Urothelium cell line (cell line): ENCODE measurements at places on chromosomes 13 and 19.

- no peak for DNase-seq
These were observed 19.6 kb upstream of the PNMA8B start for GRCh38 chr19:46515290-46515609.

- no peak for DNase-seq
These were observed 45.5 kb downstream of the HSPH1 start for GRCh38 chr13:31116224-31116623.

- peak; percentile 93 for DNase-seq
These were observed at the start of gene MEX3D for GRCh38 chr19:1568320-1569019. TSS of gene MEX3D (minus strand) at chr19:1568325. CDS start at chr19:1568058, 267 bp downstream.

- no peak for DNase-seq
These were observed 14.4 kb downstream of the LILRA5 start for GRCh38 chr19:54298357-54299125.

DNA sequence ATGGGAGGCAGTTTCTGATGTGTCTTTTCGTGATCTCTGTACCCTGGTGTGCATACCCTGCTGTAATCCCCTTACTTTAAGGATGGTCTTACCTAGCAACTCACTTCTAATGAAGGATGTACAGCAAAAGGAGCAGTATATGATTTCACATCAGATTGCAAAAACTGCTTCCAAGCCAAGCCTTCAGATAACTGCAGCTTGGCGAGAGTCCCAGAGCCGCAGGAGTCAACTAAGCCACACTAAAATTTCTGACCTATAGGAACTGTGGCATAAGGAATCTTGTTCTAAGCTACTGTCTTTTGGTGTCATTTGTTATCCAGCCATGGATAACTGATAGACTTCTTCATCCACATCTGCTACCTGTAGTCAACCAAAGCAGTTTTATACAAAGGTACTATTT, 496.7 kb downstream of the GPC6 start:
- no peak for DNase-seq

GRCh38 chr13:26017932-26018665, 33.7 kb downstream of the SHISA2 start:
- DNase-seq, result no peak

DNA sequence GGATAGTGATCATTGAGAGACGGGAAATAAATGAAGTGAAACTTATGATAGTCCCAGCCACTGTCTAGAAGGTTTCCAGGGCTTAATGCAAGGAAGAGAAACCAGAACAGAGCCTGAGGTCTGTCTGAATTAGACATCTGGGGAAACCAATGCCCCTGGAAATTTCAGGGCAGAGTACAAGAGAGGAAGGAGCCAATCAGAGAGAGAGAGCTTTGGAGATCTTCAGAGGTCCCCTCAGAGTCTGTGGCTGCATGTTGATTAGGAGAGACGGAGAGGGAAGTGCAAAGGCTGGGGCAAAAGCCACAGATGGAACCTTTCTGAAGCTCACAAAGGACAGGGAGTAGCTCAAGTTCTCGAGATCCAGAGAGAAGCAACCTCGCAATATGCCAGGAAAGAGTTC, 378.0 kb downstream of the DNAJC15 start:
- no peak for DNase-seq

DNA sequence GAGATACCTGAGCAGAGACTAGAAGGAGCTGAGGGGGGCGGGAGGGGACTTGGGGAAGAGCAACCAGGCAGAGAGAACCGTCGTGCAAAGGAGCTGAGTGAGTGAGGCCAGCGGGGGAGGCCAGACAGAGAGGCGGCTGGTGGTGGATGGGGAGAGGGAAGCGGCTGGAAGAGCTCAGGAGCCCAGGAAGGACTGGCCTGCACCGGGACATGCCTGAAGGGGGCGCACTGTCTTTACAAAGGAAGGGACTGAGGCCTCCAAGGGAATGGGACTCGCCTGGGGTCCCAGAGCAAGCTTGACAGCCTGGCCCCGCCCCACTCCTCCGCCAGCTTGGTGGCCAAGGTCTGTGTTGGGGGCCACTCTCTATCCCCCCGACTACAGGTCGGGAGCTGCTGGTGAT, 14.9 kb downstream of the ONECUT3 start:
- DNase-seq, result no peak

DNA sequence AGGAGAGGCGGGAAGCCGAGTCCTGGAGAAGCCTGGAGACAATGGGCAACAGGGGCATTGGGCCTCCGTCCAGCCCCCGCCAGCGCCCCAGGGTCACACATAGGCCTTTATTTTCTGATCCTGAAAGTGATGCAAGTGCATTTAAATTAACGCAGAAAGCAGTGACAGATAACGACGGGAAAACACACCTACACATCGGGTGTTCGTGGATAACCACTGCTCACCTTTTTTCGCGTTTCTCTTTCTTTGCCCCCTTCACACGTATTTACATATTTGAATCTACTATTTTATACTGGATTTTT, 30.4 kb upstream of the GRTP1 start:
- DNase-seq, result no peak

GRCh38 chr13:21668732-21669275, 2.1 kb upstream of the FGF9 start:
- DNase-seq, result no peak

- no peak for DNase-seq
These were observed 274.9 kb downstream of the KCNRG start for GRCh38 chr13:50290186-50290585.

GRCh38 chr19:48318286-48318987, 6.9 kb upstream of the EMP3 start:
- DNase-seq, result no peak

- no peak for DNase-seq
These were observed at the start of gene CASP14 for GRCh38 chr19:15048885-15049541. TSS of gene CASP14 (plus strand) at chr19:15049480. CDS start at chr19:15052252, 2,772 bp downstream.

DNA sequence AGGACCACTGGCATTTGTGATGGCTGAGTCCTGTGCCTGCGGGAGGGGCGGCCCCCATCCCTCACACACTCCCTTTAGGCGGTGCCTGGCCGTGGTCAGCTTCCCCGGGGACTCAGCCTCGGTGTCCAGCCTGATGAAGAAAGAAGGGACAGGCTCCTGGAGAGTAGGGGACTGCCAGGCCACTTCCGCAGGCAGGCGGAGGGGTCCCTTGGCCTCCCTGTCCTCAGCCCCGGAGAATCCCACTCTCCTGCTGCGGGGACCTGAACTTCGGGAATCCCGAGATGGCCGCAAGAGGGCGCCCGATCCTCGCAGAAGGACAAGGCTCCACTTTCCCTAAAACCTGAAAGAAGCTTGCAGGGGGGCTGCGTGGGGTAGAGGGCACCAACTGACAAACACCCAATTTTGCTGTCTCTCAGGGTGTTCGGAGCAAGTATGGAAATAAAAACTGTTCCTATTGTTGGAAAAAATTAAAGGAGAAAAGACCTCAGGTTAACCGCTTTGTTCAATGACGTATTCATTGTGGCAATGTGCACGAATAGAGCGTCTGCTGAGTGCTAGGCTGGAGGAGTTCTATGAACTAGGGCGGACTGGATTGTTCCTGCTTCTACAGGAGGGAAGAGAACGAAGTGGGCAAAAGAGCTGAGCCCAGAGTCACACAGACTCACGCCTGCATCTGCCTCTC, 297.3 kb downstream of the ZNF536 start:
- peak; percentile 73 for DNase-seq

DNA sequence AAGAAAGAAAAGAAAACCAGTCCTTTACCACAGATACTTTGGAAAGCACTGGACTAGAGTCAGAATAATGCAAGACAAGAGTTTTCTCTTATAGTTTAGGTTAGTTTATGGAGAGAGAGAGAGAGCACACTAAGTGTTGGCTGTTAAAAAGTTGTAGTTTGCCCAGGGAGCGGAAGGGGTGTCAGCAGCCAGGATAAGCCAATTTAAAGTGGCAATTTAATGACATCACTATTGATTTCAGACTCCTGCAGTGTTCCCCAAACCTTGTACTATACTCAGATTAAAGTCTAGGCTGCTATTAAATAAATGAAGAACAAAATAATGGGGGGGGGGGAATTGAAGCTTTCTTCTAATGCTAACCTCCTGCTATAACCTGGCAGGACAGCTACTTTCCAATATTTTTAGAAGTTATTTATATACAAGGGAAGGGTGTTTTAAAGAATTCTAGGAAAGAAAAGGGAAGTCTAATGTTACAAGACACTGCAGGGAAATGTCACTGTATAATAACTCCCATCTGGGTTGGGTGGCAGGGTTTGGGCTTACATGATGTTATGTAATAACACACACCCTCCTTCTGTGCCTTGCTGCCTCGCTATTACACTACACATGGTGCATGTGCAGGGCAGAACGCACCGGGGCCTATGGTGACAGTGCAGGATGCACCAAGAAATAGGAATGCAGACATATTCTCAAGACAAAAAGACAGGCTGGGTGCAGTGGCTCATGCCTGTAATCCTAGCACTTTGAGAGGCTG, 19.9 kb downstream of the TPT1 start:
- DNase-seq, result no peak

DNA sequence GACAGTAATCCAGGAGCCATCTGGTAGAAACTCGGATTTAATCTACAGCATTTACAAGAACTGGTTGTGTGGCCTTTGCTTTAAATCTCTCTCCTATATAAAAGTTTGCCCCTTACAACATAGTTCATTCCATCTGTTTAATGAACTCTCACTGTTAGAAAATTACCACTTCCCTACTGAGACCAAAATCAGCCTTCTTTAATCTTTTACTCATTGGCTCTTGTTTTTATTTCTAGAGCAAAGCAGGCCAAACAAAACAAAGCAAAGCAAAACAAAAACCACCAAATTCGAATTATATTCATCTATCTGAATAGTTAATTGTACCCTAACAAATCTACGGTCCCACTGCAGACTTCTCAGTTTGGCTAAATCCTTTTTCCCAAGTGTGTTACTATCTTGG, 127.0 kb downstream of the UGGT2 start:
- DNase-seq, result no peak

DNA sequence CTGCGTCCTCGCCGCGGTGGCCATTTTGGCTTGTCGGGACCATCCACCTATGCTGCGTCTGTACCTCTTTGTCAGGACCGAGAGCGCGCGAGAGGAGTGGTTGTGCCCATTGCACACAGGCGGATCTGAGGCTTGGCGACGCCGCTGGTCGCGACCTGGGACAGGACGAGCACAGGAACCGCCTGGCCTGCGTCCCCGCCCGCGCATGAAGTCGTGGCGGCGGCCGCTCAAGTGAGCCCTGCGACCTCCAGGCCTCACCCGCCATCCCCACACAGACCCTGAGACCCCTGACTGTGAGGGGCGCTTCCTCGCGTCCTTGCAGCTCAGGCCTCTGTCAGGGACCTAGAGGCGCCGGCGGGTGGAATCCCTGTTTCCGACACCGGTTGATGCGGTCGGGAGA, 16.8 kb downstream of the ZNF586 start:
- DNase-seq, result no peak

GRCh38 chr19:58557221-58558065, 968 bp downstream of the UBE2M start:
- no peak for DNase-seq

- no peak for DNase-seq
These were observed 17.7 kb upstream of the CSNK1G2 start for GRCh38 chr19:1923319-1923718.

DNA sequence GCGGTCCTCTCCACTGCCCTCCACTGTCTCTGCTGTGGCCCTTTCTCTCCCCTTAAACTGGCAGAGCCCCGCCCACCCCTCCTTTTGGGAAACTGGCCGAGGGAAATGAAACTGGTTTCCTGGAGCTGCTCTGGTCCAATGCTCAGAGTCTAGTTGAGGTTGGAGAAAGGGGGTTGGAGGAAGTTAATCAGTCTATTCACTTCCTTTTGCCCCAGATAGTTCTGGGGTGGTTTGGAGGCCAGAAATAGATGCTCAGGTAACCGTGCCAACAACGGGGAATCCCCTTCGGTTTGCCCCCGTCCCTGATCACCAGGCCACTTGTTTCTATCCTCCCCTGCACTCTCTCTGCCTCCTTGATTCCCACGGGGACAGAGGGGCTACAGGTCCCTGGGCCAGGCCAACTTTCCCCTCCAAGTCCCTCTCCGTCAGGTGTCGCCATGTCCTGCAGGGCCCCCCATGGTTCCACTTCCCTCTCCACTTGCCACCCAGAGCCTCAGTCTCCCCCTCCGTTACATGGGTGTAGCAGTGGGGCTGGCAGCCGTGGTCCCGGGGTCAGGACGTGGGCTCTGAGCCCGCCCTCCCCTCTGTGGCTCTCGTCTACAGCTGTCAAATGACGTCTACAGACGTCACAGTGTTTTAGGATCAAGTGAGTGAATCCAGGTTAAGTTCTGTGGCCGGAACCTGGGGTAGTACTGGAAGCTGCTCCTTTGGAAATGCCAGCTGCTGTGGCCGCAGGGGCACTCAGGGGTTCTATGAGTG, at the start of gene IL4I1:
Gene IL4I1 (minus strand): TSS at position 25 of the 759 bp plus-strand sequence. CDS start 727 bp downstream, outside the sequence.
- DNase-seq, result peak; percentile 36

- no peak for DNase-seq
These were observed 82.7 kb downstream of the TEX26 start for GRCh38 chr13:31015199-31015598.

DNA sequence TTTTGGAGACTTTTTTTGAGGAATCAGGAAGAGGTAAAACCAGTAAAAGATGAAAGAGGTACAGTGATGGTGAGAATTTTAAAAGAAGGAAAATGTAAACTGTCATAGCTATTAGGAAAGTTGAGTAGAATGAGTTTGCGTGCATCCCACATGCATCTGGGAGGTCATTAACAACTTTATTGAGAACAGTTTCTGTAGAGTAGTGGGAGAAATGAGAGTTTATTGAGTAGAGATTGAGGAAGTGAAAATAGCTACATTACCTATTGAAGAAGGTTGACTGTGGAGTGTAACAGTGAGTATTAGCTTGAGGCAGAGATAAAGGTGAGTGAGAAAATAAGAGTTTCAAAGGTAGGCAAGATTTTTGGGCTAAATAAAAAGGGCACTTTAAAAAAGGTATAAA, 38.7 kb downstream of the BRCA2 start:
- DNase-seq, result no peak

GRCh38 chr13:109856350-109856749, 70.0 kb upstream of the IRS2 start:
- no peak for DNase-seq

- no peak for DNase-seq
These were observed 47.4 kb downstream of the SMAD9 start for GRCh38 chr13:36872621-36873020.
